ENCODE measurements at places on chromosomes 16 and 17. TPM values are rescaled to one million over a fixed set of nuclear protein-coding genes. Genes with fewer than 3 reads are reported as not detected.

DNA sequence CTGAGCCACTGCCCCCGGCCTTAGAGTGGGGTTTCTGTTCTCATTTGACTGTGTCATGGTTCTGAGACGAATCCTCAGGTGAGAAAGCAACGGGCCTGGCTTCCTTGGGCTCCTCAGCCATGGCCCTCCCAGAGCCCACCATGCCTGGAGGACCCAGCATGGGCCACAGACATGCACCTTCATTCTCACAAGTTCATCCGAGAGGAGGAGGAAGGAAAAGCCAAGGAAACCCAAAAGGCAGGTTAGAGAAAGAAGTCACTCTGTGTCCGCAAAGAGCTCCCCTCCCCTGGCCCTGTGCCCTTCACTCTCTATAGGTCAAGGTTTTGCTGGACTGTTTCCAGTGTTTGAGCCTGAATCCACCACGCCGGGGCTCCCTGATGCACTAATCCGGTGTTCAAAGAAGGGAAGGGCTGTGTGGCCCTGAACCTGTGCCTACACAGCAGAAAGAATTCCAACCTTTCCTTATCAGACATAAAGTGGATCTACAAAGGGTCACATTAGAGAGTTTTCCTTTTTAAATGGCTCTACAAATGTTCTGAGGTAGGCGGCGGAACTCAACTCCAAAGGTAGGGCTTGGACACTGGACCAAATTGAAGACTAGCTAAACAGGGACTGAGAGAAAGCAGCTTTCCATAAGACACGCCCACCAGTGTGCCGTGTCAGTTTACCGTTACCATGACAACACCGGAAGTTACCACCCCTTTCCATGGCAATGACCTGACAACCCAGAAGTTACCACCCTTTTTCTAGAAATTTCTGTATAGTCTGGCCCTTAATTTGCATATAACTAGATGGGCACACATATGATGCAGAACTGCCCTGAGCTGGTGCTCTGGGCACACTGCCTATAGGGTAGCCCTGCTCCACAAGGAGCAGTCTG is 15.9 kb upstream of the PECAM1 start:
- DNase-seq: no peak

Gene AXIN2
- 66.5 TPM for total RNA-seq

- DNase-seq: no peak
These were observed 928 bp downstream of the CASKIN2 start for GRCh38 chr17:75514299-75514918.

DNA sequence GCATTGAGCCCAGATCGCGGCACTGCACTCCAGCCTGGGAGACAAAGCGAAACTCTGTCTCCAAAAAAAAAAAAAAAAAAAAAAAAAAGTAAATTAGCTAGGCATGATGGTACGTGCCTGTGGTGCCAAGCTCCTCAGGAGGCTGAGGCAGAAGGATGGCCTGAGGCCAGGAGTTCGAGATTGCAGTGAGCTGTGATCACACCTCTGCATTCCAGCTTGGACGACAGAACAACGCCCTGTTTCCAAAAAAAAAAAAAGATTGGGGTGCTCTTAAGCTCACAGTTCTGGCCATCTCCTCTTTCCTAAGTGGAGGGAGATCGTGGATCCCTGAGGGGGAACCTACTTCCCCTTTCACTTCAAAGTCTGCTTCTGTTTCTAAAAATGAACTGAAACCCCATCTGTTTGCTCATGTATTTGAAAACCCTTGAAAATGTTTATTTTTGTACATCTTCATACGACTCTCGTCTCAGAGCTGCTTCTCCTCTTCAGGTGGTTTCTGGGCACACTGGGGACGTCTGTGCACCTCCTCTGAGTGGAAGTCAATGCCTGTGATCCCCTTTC is 138.8 kb downstream of the PRKCA start:
- no peak for DNase-seq

Gene CRYBA1
- 2.4 TPM for total RNA-seq

DNA sequence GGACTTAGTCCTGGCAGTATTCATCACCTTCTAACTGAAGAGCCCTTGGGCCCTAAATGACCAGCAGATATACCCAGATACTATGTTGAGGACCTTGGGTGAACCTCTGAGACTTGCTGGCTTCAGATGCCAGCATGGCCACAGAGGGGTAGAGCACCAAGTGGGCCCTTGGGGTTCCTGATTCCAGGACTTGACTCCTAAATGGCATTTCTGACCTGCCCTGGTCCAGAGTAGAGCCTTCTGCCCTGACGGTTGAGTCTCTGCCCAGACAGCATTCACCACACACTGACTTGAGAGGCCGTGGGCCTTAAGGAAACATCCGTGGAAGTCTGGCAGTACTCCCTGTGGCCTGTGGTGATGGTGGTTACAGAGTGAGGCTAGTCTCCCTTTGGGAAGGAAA is 2.8 kb upstream of the APPBP2 start:
- no peak for DNase-seq

Gene NPIPA3
- total RNA-seq: not detected

Gene JMJD8
- total RNA-seq: 64.5 TPM

Gene SCNN1G
- total RNA-seq: not detected

Gene SKAP1
- total RNA-seq: 0.49 TPM

DNA sequence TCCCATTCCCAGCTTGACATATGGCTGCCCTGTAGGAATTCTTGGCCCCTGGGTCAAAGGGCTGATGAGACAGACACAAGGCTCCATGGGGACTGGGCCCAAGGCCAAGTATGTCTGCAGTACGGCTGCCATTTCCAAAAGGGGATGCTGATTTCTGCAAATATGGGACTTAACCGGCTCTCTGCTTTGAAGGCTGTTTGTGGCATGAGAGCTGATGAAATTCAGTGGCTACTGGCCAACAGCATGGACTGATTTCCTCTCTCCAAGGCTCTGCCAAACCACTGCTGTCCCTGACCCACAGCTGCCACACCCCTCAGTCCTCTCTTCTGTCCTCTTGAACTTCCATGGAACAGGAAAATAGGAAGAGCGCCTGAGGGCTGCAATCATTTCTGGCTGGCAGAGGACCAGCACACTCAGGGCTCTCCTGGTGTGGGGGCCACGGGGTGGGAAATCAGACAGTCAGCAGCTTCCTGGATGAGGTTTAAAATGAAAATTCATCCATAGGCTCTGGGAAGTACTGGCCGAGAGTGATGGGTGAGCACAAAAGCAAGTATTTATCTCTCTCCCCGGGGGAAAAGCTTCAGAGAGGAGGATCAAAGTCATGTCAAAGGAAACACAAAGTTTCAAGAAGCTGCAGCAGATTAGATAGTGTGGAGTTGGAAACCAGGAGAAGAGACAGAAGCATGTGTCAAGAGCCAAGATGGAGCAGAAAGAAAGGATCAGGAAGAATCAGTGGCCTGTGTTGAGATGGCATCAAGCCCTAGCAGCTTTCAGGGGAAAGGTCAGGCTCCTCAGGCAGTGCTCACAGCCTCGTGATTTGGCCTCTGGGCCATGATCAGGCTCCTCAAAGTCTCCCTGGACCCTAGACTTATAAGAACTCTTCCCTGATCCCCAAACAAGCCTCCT is 64.1 kb upstream of the SREBF1 start:
- no peak for DNase-seq

Gene SLC12A3
- total RNA-seq: not detected

Gene SUMO2
- total RNA-seq: 776 TPM

Gene CIBAR2
- not detected for total RNA-seq
